ENCODE measurements at places on chromosomes 5 and 9.

DNA sequence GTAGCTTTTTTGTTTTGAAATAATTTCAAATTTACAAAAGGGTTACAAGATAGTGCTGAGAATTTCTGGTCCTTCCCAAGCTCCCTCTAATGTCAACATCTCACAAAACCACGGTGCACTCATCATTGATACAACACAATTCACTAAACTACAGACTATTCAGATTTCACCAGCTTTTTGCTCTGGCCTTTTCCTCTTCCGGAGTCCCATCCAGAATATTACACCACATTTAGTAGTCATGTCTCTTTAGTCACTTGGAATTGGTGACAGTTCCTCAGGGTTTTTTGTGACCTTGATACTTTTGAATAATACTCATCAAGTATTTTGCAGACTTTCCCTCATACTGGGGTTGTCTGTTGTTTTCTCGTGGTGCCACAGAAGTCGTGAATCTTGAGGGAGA, 484.0 kb downstream of the GADD45G start:
- no peak for DNase-seq

GRCh38 chr9:114178756-114179450, 23.6 kb downstream of the COL27A1 start:
- no peak for DNase-seq

- DNase-seq: no peak
These were observed 194.8 kb downstream of the HSPA4 start for GRCh38 chr5:133246376-133247150.

- no peak for DNase-seq
These were observed 19.3 kb downstream of the KYAT1 start for GRCh38 chr9:128862401-128862851.

GRCh38 chr9:134205672-134206310, 41.4 kb upstream of the RNU6ATAC start:
- peak; percentile 44 for DNase-seq

- DNase-seq: no peak
These were observed 83.4 kb upstream of the PCA3 start for GRCh38 chr9:76680716-76681425.

DNA sequence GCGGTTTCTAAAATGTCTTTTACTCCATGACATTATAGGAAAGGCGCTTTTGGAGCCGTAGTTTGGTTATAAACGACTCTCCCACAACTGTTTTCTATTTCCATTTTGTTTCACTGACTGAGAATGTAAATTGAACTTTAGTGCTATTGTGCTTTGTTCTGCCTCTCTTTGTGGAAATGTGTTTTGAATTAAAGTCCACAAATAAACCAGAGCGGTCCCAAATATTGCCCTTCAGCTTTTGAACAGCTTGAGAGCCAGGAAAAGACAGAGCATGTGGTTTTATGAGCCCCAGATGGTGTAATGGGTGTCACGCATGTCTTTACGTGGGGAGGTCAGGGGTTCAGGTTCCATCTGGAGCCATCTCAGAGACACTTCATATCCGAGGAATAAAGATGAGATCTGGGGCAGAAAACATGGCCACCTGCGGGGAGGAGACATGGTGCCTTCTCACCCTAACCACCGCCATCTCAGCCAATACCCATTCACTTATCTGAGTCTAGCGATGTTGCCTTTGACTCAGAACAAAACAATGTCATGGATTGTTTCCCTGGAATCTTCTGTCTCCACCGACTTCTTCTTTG, 42.5 kb upstream of the ROR2 start:
- no peak for DNase-seq

DNA sequence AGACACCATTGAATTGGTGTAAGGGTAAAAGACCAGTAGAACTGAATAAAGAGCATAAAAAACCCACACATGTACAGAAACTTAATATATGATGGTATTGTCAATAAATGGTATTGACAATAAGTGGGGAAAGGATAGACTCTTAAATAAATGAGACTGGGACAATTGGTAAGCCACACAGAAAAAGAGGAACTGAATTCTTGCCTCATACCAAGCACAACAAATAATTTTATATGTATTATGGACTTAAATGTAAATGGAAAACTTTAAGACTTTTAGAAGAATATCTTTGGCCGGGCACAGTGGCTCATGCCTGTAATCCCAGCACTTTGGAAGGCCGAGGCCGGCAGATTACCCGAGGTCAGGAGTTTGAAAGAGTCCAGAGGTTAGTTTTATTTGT, 37.9 kb upstream of the PPP2CA start:
- no peak for DNase-seq
